NCI-H1417 treated with DMSO at 0.1 percent for 48 hours (cell line): ENCODE measurements at places on chromosomes 7 and 10.

GRCh38 chr10:99279626-99280111, 44.0 kb upstream of the HPSE2 start:
- no peak for DNase-seq

- DNase-seq, result no peak
Observed at GRCh38 chr10:51386248-51386885, 312.1 kb downstream of the PRKG1 start.

- DNase-seq, result no peak
Observed at GRCh38 chr7:98175260-98175940, 35.8 kb upstream of the BHLHA15 start.

DNA sequence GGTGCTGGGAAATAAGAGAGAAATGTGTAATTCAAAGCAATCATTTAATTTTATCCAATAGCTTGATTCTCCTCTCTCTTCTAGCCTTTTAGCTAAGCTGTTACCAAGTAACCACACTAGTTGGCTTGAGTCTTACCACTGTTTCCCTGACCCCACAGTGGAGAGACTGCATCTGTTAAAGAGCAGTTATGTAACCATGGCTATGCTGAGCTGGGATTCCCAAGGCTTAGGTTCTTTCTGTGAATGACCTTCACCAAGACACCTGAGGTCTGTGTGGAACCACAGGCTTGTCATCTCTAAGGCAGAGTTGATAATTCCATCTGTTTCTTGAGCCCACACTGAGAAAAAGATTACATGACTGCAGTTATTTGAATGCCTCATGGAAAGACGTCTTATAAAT, 47.7 kb upstream of the ATRNL1 start:
- no peak for DNase-seq

GRCh38 chr7:117381362-117381761, 45.9 kb downstream of the ASZ1 start:
- no peak for DNase-seq

- DNase-seq, result no peak
Observed at GRCh38 chr10:130136226-130137089, at the start of gene GLRX3. TSS of gene GLRX3 (plus strand) at chr10:130136391. CDS start at chr10:130136421, 30 bp downstream.

GRCh38 chr7:121390617-121391016, 5.5 kb downstream of the FAM3C start:
- no peak for DNase-seq

DNA sequence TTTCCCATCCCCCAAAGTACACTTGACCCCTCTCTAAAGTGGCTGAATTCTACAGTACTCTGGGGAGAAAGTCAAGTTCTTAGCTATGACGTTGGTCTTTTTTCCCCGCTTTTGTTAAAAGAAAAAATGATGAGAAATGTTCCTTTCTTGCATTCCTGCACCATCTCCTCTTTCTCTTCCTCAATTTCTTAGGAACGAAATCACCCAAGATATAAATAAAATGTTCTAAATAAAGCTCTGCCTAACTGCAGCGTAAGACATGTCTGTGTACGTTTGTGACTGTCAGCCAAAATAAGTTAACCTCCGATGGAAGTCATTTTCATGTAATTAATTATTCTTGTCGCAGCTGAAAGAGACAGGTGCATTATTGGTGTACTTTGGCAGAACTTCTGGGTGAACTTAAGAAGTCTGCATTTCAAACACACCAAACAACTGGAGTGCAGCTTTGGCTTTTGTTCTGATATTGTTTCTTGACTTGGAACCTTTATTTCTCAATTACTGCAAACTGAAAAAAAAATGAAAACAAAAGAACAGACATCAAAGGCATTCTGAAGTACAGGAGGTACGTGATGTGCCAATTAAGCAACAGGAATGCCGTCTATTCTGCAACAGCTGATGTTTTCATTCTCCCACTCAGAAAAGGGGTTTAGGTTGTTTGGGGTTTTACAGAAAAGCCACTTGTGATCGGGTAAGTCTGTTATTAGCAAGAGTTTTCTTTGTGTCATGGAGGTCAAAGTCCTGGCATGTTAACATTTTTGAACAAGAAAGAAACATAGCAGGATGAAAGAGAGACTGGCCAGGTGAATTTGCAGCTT, 82.4 kb upstream of the SDK1 start:
- DNase-seq, result no peak

GRCh38 chr7:101390901-101391301, 28.2 kb downstream of the COL26A1 start:
- DNase-seq, result no peak
